HFF-Myc (cell line): ENCODE measurements at places on chromosomes 11 and 22.

- no peak for DNase-seq
Measured at GRCh38 chr22:50673231-50674129, 857 bp downstream of the SHANK3 start.

GRCh38 chr22:36385491-36386350, 2.0 kb downstream of the MYH9 start:
- no peak for DNase-seq

DNA sequence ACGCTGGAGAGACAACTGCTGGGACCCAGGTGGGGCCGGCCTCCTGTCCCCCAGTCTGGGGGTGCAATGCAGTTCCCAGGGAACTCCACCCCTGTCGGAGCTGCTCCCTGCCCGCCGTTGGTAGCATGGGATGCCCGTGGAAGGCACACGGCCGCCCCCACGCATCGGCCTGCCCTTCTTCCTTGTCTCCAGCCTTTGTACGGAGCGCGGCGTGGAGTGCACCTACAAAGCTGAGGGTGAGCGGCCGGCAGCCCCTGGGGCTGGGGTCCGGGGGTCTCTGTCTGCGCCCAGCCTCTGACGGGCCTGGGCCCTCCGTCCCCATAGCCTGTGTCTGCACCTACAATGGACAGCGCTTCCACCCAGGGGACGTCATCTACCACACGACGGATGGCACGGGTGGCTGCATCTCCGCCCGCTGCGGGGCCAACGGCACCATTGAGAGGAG, 23.2 kb downstream of the MUC5AC start:
- DNase-seq, result no peak

DNA sequence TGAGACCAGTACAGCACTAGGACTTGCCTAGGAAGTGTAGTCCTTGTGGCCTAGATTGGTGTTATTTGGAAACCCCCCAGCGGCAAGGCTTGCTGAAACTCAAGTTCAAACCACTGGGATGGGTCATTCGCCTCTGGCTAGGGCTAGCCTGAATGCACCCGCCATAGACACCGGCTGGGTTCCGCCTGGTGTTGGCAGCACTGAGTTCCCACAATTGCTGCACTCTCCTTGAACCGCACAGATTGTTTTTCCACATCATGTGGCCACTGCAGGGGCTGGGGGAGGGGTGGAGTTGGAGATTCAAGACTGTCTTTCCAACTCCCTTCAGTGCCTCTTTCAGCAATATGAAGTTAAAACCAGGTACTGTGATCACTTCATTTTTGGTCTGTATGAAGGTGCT, 43.1 kb downstream of the CCDC73 start:
- DNase-seq, result no peak

- no peak for DNase-seq
Measured at GRCh38 chr11:78688460-78688859, 113.8 kb upstream of the NARS2 start.

DNA sequence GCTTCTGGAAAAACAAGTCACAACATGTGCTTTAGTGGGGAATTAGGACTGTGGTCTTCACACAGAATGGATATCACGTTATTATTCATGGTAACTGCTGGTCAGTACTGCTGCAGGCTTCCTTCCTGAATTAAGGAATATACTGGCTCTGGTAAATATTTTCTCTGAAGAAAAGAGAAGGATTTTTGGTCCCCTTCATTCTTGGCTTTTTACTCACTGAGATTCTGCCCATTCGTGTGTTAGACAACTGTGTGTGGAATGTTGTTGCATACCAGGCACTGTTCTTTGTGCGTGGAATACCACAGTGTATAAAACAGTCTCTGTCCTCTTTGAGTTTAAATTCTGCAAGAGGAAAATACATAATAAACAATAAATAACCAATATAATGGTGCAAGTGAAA, 80.3 kb downstream of the ALX4 start:
- no peak for DNase-seq

- no peak for DNase-seq
Measured at GRCh38 chr11:34558211-34558610, 44.6 kb upstream of the ELF5 start.

GRCh38 chr22:19896665-19897355, 42.1 kb upstream of the GNB1L start:
- no peak for DNase-seq

- no peak for DNase-seq
Measured at GRCh38 chr11:103929170-103929903, 107.1 kb upstream of the DDI1 start.

DNA sequence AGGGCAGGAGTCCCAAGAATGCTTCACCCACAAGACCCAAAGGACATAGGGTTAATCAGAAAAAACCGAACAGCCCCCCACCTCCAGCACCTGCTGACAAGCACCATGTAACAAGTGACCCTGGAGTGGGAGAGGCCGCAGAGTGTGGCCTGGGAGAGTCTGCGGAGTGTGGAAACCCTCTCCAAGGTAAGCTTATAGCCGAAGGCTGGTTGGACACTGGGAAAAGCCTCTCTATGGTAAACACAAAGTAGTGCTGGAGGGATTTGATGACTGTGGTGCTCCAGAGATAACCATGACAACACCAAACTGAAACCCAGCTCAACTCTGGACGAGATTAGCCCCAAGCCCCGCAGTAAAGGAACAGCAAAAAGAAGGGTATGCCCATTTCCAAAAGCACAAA, 19.2 kb downstream of the ASCL2 start:
- DNase-seq, result no peak

DNA sequence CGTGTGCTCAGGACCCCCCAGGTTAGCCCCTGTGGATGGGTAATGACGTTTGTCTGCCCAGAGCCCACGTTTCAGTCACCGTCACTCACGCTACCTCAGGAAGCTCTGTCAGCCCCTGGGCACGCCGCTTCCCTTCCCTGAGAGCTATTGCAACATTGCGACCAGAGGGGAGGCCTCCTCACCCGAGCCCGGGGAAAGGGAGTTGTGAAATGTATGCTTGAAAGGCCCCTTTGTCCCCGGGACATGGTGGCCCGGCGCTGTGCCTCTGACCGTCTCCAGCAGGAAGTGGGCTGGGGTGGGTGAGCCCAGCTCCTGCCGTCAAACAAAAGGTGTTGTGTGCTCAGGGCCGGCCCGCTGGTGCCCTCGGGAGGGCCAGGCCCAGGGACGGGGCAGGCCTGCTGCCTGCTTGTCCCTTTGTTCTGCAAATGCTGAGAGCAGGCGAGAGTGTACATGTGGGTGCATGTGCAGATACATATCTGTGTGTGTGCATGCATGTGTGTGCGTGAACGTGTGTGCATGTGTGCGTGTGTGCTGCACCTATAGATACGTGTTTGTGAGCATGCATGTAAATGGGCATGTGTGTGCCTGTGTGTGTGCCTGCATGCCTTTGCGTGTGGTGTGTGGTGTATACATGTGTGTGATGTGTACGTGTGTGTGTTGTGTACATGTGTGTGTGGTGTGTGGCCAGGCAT, 1125.0 kb downstream of the BRD1 start:
- no peak for DNase-seq

DNA sequence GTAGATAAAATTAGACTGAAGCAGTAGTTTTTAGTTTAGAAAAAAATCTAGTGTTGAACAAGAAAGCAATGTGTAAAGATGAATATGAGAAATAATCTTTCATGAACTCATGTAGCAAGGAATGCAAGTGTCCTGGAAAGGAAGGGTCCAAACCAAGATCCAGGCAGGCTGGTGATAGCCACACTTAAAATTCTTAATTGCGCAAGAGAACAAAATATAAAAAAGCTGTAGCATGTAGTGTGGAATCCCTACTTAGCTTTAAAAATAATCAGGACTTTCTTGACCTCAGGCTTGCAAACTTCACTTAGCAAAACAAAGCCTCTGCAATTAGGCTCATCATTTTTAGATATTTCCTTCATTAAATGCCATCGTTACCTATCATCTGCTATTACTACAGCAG, 2186.1 kb upstream of the RAG2 start:
- no peak for DNase-seq

GRCh38 chr11:16096336-16096735, 260.0 kb downstream of the SOX6 start:
- DNase-seq, result no peak

- DNase-seq, result no peak
Measured at GRCh38 chr22:38610234-38610633, 40.3 kb upstream of the DMC1 start.

DNA sequence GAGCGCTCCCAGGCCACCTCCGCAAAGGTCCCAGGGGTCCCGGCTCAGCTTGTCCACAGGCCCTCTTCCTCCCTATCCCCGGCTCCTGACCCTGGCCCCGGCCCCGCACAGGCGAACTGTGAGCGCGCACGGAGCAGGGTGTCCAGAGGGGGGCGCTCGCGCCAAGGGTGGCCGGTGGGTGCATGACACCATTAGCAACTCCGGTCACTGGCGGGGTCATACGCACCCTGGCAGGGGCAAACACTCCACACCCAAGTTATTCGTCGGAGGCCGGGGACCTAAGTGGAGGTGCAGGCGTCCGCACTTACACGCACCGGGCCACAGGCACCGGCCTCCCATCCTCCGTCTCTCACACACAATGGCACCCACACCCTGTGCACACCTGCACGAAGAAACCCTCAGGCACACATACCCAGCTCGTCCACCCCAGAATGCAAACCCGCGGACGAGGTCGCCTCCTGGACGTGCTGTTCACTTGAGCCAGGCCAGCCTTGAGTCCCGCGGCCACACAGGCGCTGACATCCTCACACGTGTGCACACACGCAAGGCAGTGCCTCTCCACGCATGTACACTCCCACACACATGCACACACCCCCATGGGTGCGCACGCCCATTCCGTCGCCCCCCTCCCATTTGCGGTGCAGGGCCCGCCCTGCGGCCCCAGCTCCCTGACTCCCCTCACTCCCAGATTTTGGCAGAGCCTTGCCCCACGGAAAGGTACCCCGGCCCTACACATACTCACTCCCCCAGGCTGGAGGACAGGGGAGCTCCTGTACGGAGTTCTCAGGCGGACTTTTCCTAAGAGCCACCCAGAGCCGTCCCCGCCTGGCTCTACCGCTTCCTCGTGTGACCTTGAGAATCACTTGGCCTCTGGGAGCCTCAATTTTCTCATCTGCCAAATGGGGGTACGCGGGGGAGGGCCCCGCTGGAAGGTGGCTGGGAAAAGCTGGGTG, at the start of gene RASGRP2:
TSS of gene RASGRP2 (minus strand) at position 552 of the 953 bp plus-strand sequence. CDS start 1,276 bp downstream, outside the sequence.
- DNase-seq, result no peak

- no peak for DNase-seq
Measured at GRCh38 chr11:109145287-109145686, 276.7 kb upstream of the C11orf87 start.

DNA sequence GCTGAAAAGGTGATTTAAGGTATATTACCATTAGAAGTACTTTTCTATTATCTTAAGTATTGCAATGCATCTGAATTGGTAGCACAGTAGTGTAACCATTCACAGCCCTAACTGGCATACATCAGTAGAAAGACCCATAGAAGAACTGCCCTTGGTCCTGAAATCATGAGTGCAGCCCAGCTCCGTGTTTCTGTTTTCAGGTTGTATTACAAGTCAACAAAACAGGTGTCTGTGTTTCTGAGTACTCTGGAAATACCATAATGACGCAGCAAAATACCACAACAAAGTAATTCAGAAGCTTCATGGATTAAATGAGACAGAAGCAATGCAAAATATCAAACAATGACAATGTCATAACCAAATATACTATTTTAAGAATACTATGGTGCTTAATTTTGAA, 226.3 kb downstream of the OPCML start:
- DNase-seq, result no peak

- DNase-seq, result no peak
Measured at GRCh38 chr11:46978005-46978491, 41.5 kb downstream of the CSTPP1 start.

GRCh38 chr11:3666023-3666530, 5.1 kb downstream of the CHRNA10 start:
- no peak for DNase-seq

GRCh38 chr11:66417000-66417399, 3.8 kb upstream of the NPAS4 start:
- no peak for DNase-seq

- DNase-seq, result no peak
Measured at GRCh38 chr11:95067841-95068219, 1.1 kb downstream of the SRSF8 start.

- DNase-seq, result no peak
Measured at GRCh38 chr22:29750559-29751538, 16.0 kb downstream of the ZMAT5 start.

DNA sequence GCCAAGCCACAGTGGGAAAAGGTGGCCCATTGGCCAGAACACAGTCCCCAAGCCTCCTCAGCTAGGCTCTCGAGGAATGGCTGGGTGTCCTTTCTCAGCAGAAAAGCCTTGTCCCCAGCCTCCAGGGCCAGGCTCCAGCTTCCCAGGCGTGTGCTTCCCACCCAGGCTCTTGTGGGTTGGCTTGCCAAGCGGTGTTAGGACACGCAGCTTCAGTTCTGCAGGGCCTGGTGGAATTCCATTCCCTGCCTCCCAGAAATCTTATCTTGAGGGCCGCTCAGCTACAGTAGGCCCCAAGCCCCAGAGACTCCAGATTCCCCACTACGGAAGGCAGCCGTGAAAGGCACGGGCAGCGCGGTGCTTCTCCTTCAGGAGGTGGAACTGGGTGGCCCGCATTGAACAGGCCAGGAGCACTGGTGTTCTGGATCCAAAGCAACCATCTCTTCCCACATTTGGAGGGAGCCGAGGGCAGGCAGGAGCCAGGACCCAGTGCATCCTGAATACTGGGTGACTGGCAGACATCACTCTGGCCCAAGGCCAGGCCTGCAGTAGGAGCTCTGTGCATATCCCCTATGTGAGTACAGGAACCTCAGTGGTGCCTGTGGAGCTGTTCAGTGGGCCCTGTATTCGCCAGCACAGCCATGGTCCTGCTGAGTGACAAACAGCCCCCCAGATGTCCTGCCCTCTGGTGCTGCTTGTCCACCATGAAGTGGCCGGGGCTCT, 16.7 kb upstream of the KCNQ1OT1 start:
- no peak for DNase-seq

- no peak for DNase-seq
Measured at GRCh38 chr11:114195981-114196731, 100.0 kb upstream of the NNMT start.

GRCh38 chr11:36248436-36248835, 40.8 kb downstream of the COMMD9 start:
- no peak for DNase-seq

DNA sequence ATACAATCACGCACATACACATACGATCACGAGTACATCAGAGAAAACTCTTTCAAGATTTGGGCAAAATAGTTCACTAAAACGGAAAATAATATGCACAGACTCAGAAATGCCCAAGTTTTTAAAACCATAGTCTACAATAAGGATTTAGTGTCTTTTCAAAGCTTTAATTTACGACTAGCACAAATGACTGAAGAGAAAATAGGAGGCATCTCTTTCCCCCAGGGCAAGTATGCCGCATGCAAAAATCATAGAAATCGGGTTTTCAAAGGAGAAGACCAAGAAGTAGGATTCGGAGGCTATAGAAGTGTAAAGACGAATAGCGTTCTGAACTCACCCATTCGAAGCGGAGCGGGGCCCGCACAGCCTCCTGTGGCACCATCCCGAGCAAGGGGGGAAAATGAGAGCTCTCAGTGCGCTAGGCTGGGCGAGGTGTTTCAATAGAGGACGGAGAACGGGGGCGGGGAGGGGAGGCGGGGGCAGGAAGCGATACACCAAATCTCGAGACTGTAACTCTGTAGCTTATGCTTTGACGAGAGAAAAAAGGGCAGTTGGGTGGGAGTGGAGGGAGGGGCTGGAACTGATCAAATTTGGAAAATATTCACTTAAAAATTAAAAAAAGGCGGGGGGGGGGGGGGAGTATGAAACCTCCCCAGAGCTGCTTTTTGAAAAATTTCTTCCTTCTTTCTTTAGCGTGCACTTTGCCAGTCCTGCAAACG, 15.8 kb downstream of the BLID start:
- DNase-seq, result no peak

GRCh38 chr11:105738986-105739795, 129.3 kb downstream of the GRIA4 start:
- no peak for DNase-seq

- no peak for DNase-seq
Measured at GRCh38 chr11:31955838-31956237, 135.0 kb upstream of the RCN1 start.
